Naive thymus-derived CD8-positive, alpha-beta T cell (primary cell): ENCODE measurements at places on chromosomes 4 and X. TPM values are rescaled to one million over a fixed set of nuclear protein-coding genes. Genes with fewer than 3 reads are reported as not detected.

DNA sequence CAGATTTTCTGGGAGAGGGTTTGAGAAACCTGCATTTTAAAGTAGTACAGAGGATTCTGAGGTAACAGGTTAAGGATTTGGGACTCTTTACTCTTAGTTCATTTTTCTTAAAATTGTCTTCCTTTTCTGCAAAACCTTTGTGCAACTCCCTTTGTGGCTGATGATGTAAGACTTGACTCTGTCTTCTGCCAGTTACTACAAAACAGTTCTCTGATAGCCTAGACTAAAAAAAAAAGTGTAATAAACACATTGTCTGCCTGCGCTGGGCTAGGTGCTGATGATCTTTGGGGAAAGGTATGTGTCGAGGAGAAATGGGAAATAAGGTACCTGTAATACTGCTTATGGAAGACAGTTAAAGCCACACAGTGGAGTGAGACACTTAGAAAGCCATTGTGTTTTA is 28.7 kb downstream of the IL13RA1 start:
- no peak for DNase-seq

DNA sequence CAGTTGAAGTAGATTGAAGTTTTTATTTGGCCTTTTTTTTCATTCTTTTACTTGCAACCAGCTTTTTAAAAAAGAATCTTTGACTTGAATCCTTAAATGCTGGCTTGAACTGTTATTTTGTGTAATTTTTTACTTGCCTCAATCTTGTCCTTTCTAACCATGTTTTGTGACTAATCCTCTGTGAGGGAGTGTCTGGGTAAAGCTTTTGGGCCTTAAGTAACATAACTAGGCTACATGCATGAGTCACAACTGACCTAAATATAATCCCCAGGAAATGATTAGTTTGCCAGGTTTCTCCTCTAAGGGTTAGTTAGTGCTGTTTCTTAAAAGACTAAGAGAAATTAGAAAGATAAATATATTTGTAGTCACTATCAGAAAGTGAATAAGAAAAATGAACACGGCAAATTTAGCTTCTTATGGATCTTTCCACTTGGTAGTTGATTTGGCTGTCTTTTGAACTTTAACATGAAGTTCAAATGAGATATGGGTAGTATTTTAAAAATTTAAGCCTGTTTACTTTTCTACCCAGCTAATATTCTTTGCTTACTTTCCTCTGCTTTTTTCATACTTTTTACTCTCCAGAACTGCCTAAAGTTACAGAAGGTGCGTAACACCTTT is 13.0 kb downstream of the EXOC1 start:
- no peak for DNase-seq

DNA sequence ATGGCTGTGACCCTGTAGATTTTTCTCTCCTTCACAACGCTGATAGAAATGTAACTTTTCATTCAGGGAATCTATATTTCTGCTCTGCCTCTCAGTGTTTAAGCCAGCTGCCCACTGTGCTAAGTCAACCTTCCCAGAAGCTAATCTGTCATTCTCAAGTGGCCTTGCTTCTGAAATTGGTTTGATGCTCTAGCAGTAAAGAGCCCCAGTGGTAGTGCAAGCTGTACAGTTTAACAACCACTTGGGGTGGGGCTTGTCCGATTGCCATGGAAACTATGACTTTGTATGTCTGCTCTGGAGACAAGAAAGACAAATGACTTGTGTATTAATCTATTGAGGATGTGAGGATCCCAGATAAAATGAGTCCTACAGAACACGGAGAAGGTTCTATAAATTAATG is 620.9 kb upstream of the GALNT7 start:
- no peak for DNase-seq

GRCh38 chr4:112036886-112037285 is 108.4 kb upstream of the FAM241A start:
- DNase-seq, result no peak

- DNase-seq, result no peak
Measured at GRCh38 chr4:85751866-85752265, 276.9 kb downstream of the ARHGAP24 start.

DNA sequence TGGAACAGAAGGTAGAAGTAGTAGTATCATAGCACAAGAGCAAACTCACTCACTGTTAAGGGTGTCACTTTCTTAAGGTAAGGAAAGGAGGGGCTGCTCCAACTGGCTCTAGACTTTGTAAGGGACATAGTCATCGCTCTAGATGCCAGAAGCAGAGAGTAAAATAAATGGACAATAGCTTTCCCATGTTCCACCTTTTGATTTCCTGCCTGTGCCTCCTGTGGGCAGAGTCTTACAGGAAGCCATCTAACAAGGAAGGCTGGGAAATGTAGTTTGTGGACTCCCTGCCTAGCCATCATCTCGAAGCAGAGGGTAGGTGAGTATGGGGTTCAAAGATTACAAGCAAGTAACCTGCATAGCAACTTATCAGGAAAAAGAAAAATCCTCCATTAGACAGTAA is 1.7 kb upstream of the METTL14 start:
- DNase-seq, result no peak

DNA sequence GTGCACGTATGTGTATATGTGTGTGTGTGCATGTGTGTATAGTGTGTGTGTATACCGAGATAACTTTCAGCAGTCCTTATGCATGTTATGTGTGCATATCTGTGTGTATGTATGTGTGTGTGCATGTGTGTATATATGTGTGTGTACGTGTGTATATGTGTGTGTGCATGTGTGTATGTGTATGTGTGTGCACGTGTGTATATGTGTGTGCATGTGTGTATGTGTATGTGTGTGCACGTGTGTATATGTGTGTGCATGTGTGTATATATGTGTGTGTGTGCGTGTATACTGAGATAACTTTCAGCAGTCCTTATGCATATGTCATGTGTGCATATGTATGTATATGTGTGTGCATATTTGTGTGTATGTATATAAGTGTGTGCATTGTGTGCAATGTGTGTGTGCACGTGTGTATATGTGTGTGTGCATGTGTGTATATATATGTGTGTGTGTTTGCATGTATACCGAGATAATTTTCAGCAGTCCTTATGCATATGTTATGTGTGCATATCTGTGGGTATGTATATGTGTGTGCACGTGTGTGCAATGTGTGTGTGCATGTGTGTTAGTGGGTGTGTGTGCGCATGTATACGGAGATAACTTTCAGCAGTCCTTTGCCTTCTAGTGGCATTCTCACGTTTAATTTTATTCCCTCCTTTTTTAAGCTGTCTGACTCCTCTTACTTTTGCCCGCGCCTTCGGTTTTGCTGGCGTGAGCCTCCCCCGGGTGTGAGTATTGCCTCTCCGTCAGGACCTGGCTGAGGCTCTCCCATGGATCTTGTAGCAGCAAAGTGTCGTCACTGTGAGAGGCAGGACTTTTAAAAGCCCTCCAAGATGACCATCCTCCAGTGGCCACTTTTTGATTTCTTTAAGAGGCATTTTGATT is 99.6 kb upstream of the SHOX start:
- no peak for DNase-seq

GRCh38 chr4:101156619-101157310 is 190.6 kb downstream of the PPP3CA start:
- no peak for DNase-seq

DNA sequence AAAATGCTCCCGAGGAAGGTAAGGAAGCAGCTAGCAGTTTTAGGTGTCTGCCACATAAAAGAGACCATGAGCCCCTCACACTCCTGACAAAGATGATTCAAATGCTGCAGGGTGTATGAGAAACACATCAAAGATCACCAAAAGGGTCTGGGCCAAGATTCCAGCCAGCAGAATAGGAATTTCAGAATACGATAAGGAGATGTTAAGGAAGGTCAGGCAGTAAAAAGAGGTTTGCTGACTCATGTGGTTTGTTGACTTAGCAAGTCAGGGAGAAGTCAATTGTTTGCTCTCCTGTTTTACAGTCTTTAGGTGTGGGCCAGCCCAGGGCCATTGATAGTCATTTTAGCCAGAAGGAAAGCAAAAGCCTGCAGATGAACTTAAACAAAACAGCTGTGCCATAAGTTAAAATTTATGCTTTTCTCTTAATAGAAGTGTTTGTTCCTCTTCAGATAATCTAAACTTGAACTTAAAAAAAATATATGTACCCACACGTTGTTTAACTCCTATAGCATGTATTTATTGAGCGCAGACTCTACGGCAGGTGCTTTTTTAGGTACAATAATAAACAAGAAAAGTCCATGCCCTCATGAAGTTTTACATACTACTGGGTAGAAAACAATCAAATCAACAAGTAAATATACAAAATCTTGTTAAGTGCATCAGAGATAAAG is 115.6 kb downstream of the CAMK2D start:
- DNase-seq, result no peak

DNA sequence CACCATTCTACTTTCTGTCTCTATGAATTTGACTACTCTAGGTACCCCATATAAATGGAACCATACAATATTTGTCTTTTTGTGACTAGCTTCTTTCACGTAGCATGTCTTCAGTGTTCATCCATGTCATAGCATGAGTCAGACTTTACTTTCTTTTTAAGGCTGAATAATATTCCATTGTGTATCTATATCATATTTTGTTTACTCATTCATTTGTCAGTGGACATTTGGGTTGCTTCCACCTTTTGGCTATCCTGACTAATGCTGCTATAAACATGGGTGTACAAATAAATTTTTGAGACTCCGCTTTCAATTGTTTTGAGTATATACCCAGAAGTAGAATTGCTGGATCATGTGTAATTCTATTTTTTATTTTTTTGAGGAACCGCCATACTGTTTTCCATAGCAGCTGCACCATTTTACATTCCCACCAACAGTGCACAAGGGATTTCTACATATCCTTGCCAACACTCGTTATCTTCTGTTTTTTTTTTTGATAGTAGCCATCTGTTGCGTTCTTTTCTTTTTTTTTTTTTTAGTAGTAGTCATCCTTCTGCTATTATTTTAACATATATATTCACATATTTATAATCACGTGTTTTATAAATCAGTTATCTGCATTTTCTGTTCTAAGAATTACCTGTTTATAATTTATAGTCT is 158.0 kb upstream of the MED14 start:
- DNase-seq, result no peak

- DNase-seq, result no peak
Measured at GRCh38 chr4:48575964-48576363, 85.9 kb downstream of the ZAR1 start.

ABCG2 gene
- 0.24 TPM for polyA plus RNA-seq

SSX2B gene
- not detected for polyA plus RNA-seq

ARX gene
- not detected for polyA plus RNA-seq

F8 gene
- 2.4 TPM for polyA plus RNA-seq

FAM236D gene
- polyA plus RNA-seq, result not detected
